ENCODE measurements at places on chromosomes 2 and 18.

DNA sequence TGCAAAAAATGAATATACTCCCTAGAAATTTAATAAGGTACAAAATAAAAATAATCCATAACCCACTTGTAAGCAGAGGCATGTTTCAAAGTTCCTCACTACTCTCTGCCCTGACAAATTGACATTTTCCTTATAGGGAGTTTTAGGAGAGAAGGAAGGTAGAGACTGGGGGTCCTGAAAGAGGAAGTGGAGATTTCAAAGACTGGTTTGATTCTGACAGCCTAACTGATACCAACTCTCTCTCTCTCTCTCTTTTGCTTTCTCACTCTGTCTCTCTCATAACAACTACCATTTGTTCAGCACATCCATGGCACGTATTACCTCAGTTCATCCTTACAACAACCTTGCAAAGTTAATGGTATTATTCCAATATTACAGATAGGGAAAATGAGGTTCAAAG is 18.6 kb downstream of the FZD7 start:
- DNase-seq, result no peak

DNA sequence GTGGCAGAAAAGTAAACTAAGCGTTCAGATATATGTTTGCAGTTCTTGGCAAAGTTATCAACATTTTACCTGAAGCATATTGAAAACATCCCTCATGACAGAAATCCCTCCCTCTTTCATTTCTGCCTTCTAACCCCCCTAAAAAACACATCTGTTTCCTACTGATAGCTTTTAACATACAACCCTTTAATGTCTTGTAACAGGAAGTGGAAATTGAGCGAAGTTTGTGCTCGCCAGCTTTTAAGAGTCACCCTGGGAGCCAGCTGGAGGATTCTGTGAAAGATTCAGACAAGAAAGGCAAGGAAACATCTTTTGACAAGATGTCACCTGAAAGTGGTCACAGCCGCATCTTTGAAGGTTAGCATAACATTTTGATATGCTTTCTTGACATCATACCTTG is 247.4 kb downstream of the XIRP2 start:
- no peak for DNase-seq

DNA sequence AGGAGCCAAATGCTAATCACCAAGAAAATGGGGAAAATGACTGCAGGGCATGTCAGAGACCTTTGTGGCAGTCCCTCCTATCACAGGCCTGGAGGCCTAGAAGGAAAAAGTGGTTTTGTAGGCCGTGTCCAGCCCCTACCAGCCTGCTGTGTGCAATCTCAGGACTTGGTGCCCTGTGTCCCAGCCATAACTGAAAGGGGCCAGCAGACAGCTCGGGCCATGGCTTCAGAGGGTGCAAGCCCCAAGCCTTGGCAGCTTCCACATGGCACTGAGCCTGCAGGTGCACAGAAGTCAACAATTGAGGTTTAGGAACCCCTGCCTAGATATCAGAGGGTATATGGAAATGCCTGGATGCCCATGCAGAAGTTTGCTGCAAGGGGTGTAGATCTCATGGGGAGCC is 391.2 kb upstream of the FSIP2 start:
- DNase-seq, result no peak

DNA sequence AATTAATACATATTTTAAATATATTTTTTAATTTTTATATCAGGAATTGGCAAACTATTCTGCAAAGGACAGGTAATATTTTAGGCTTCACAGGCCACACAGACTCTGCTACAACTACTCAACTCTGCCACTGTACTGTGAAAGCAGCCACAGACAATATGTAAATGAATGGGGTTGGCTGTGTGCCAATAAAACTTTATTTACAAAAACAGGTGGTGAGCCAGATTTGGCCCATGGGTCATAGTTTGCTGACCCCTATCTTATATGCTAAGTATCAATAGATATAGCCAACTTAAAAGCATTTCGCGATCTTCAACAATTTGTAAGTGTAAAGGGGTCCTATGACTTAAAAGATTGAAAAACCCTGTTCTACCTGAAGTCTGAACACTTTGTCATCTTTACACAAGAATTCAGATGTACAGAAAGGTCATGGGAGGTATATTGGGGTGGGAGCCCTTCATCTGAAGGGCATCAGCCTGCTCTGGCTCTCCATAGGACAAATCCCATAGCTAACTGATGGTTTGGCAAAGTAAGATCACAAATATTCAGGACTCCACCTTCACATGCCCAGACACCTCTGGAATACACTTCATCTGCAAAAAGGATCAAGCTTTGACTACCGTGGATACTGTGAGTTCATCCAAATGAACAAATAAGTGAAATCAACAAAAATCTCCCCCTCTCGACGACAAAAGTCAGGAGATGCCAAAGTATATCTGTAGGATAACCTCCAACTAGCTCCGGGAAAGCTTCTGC is 65.9 kb downstream of the C1D start:
- no peak for DNase-seq

GRCh38 chr2:151707857-151708256 is 26.4 kb downstream of the NEB start:
- DNase-seq, result no peak

GRCh38 chr2:15645720-15646385 is 54.2 kb downstream of the DDX1 start:
- DNase-seq, result no peak

DNA sequence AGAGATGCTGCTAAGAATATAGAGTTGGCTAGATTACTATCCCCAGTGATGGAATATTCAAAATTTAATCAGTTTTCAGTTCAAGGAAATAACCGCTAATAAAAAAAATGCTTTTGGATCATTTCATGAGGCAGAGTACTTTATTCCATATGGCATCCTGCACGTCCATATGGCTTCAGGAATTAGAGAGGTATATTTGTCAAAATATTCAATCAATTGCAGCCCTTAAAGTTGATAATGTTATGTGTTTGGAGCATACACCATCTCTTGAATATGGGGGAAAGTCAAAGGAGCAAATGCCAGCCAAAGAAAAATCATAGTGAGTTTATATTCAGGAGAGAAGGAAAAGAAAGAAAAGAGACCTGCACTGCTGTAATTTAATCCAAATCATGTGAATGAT is 266.4 kb downstream of the TMEM182 start:
- no peak for DNase-seq

GRCh38 chr2:173545364-173545763 is 190.7 kb downstream of the CDCA7 start:
- DNase-seq, result no peak

- no peak for DNase-seq
Measured at GRCh38 chr18:23320709-23321236, 132.3 kb upstream of the RIOK3 start.

GRCh38 chr2:202196727-202197126 is 41.7 kb downstream of the SUMO1 start:
- DNase-seq, result no peak
